ENCODE measurements at places on chromosomes 3 and 15.

- no peak for DNase-seq
Measured at GRCh38 chr15:71201477-71201876, 86.2 kb downstream of the THSD4 start.

- no peak for DNase-seq
Measured at GRCh38 chr3:31522152-31522551, 10.6 kb upstream of the STT3B start.

DNA sequence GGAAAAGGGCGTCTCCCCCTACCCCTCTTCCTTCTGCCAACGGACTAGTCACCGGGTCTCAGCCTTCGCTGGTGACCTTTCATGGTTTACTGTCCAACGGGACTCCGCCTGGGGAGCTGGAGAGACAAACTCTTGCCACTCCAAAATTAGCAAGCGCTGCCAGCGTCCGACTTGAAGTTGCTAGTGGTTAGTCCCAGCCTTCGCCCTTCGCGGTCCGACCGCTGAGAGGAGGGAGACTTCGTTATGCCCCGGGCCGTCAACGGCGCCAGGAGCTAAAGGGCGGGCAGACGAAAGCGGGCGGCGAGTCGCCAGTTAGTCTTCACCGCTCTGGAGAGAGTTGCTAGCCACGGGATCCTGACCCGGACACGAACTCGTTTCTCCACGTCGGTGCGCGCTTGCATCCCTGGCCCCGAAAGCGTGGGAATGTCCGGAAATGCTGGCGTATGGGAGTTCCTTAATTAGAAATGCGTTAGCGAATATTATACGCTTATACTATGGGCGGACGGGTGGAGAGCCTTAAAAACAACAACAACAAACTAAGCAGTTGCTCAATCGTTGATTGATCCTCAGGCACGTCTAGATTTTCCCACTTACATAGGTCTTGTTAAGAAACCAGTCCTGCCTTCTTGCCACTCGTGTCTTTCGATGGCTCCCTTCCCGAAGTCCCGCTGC lies 716 bp downstream of the SMC4 start:
- DNase-seq, result no peak

GRCh38 chr15:82750831-82751180 lies 41.1 kb upstream of the AP3B2 start:
- DNase-seq, result no peak

DNA sequence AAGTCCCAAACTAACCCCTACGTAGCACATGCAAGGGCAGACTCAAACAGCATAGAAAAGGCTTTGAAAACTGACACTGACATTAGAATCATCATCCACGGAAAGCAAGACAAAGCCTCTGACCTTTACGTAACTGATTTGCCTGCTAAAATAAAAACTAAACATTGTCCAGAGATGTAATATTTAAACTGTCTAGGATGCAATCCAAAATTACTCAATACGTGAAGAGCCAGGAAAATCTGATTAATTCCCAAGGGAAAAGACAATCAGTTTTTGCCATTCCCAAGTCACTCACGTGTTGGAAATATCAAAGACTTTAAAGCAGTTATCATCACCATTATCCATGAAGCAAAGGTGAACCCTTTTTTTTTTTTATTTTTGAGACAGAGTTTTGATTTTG lies 13.3 kb upstream of the IQCF1 start:
- DNase-seq, result no peak

DNA sequence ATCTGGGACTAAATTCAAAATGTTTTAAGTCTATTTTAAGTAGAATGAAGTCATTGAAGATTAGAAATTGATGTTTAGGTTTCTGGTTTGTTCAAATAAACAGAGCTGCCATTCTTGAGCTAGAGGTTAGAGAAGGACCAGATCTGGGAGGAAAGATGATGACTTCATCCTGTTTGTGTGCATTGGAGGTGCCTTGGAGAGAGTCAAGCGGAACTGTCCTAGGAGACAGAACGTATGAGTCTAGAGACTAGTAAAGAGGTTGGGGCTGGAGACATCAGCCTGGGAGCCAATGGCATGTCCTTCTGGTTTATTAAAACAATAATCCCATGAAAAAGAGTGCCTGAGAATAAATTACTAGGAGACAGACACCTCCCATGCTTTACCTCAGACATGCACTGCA lies 303.4 kb downstream of the KBTBD8 start:
- no peak for DNase-seq

DNA sequence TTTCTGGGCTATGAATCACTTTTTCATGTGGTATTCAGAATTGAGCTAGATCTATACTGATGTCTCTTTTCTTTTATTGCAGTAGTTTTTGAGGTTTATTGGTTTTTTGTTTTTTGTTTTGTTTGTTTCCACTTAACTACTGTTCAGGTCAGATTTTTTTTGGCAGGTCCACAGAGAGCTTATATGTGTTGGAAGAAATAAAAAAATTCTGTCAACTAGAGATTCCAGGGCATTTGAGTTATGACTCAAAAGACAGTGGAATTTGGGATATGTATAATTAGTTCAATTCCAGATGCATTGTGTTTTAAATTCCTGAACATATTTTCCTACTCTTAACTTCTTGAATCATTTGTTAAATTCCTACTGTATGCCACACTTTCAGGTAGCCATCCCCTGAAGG lies 727.2 kb downstream of the SI start:
- DNase-seq, result no peak

- peak; percentile 10 for DNase-seq
Measured at GRCh38 chr3:45754461-45754860, 41.9 kb downstream of the SLC6A20 start.

GRCh38 chr15:62850791-62851291 lies 191.7 kb upstream of the TPM1 start:
- no peak for DNase-seq

DNA sequence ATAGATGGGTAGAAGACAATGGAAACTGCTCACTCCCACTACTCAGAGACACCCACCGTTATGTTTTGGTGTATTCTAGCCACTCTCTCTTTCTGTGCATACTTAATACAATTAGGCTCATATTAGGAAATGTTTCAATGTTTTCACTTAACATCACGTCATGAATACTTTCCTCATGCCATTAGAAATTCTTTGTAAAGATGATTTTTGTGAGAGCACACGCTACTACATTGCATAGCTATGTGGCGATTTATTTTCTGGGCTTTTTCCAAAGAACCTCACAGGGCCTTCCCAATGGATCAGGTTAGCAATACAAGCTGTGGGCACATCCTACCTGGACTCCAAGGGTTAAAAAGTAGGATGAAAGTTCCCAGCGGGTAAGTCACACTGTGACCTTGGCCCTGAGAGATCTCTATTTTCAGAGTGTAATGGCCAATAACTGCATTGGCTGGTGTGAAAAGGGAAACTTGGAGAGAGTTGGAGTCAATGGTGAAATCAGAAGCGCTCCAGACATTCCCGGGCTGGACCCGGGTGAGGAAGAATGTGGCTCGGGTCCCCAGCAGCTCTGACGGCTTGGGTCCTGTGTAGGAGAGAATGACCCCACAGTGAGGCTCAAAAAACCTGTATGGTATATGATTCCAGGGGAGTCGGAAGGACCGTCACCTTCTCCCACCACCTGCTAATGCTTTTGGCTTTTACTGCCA lies 25.8 kb upstream of the TGM5 start:
- DNase-seq, result no peak

DNA sequence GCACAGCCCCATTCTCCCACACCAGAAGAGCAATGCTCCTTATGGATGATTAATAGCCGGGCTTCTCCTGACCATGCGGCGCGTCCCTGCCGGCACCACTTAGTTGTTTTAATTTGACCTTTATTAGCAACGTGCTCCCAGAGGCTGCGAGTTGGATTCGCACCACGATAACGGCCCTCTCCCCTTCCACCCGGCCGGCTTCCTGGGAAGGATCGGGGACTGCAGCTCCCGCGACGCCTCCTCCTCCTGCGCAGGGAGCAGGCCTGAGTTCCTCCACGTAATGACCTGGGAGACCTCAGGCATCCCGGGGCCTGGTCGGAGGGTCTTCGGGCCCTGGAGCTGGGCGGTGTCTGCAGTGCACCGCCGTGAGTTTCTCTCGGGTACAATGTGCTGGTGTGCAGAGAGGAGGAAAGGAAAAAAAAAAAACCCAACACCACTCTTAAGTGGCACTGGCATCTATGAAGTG lies 243.3 kb upstream of the TOPAZ1 start:
- no peak for DNase-seq

DNA sequence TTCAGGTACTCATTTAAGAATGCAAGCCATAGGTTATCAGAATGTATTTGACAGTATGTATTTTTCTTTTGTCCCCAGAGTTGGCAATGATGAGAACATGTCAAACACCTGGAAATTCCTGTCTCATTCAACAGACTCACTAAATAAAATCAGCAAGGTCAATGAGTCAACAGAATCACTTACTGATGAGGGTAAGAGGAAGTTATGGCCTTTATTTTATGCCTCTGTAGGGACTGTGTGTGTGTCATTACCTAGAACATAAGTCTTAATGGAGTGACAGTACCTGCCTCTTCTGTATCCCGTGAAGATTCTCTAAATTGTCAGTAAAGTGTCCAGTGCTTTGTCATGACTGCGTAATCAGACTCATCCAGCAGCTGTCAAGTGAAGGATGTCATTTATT lies 77.5 kb downstream of the KLHL25 start:
- no peak for DNase-seq

DNA sequence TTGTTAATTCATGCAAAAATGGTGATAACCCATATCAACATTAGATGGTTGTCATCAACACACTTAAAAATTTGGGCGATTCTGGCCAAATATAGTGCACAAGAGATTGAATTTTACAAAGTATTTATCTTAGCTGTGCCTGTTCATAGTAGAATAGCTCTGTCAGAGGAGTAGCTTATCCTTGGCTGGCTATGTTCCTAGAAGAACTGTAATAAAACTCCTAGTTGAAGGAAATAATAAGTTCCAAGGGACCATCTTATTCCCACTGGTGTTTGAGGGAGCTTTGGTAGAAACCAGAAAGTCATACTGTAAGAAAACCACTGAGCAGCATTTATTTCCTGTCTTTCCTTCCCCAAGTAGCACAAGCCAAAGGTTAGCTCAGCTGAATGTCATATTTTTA lies 201.8 kb downstream of the GRM7 start:
- no peak for DNase-seq

DNA sequence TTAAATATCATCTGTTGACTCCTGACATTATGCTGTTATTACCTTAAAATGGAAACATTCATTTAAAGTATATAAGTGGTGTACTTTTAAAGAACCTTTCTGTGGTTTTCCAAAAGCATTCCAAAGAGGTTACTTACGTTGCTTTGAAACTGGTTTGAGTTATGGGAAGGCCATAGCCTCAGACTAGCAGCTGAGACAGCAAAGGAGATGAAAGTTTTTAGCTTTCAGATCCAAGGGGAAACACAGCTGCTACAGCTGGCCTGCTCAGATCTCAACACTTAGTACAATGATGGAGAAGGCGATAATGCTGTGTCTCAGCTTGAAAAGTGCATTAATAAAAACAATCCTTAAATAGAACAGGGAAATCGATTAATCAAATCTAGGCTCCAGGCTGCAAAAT lies 921.1 kb downstream of the ROBO1 start:
- no peak for DNase-seq

DNA sequence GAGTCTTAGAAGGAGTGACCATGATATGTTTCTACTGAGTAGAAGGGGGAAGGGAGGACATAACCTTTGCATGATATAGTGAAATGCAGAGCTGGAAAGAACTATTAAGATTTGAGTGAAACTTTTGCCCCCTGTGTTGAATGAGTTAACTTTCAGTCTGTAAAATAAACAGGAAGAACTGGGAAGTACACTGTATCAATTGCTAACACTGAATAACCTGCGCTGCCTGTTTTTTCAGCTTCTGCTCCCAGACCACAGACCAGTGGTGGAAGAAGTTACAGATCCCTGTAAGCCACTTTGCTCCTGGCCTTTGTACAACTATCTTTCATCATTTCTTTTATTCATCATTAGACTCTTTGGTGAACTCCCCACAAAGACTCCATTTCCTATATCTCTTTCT lies 3.6 kb upstream of the LRCH3 start:
- no peak for DNase-seq

GRCh38 chr3:191141728-191142127 lies 57.3 kb upstream of the OSTN start:
- DNase-seq, result no peak

DNA sequence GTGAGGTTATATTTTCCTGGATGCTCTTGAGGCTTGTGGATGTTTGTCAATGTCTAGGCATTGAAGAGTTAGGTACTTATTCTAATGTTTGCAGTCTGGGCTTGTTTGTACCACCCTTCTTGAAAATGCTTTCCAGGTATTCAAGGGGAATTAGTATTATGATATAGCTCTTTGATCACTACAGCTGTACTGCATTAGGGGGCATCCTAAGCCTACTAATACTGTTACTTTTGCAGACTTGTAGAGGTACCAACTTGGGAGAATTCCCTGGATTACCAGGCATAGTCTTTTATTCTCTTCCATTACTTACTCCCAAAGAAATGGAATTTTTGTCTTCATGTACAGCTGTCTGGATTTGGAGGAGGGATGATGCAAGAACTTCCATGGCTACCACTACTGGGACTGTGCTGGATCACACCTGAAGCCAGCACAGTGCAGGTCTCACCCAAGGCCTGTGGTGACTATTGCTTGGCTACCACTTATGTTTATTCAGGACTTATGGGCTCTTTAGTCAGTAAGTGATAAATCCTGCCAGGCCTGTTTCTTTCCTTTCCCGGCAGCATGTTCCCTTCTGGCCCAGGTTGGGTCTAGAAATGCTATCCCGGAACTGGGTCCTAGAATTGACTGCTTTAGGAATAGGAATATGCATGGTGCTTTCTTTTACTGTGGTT lies 402.9 kb downstream of the IL20RB start:
- DNase-seq, result no peak

GRCh38 chr3:195460091-195460713 lies 17.4 kb upstream of the ACAP2 start:
- DNase-seq, result no peak

DNA sequence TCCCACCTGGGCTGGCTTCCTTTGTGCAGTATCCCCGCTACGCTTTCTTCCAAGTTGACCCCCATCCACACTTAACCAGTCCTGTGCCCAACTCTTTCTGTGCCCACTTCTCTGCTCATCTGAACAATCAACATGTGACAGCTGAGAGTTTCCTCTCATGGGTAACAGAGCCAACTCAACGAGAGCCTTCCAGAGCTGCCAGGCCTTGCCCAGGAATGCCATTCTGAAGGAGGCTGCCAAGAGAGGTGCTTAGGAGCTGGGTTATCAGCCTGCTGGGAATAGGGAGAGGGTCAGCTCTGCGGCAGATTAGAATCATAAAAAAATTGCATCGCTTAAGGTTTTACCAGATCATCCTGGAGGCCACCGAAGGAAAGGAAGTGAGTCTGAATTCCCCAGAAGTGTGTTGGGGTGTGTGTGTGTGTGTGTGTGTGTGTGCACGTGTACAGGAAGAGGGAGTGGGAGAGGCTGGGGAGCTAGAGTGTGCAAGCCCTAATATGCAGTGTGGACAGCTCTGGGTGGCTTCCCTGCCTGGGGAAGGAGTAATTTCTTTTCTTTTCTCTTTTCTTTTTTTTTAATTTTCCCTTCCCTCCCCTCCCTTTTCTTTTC lies 66.7 kb downstream of the ITGA11 start:
- peak; percentile 72 for DNase-seq

DNA sequence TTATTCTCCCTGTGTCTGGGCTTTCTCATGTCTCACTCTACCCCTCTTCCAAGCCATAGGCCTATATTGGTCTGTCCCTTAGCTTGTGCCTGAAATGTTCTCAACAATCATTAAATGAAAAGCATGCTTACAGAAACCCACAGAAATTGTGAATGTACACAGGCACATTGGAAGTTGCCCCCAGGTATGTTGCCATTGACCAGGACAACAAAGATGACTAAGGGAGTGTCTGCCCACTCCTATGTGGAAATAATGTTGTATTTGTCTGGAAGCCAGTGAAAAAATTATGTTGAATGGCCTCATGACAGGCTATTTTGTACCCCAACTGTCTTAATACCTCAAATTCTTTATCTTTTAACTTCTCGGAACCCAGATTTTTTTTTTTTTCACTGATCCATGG lies 102.0 kb downstream of the TPRG1 start:
- DNase-seq, result no peak

- no peak for DNase-seq
Measured at GRCh38 chr15:84969257-84969656, 12.4 kb upstream of the PDE8A start.

Measured in breast epithelium (tissue), 4 donors.